ENCODE measurements at places on chromosomes 13 and 19.

DNA sequence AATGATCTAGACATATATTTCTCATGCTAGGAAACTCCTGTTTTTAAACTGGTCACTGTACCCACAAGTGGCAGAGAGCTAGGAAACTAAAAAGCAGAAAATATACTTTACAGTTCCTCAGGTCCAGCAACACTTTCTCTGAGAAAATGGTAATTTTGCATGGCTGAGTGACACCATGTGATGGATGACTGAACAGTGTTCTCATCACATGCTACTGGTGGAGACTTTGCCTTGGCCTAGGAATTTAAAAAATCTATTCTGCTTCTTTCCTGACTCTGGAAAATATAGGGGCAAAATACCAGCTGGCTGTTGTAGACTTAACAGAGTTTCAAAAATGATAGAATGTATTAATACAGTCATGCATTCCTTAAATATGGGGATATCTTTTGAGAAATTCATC is 50.0 kb downstream of the LATS2 start:
- no peak for DNase-seq

GRCh38 chr13:98473788-98474144 is 103.1 kb downstream of the STK24 start:
- DNase-seq = no peak

DNA sequence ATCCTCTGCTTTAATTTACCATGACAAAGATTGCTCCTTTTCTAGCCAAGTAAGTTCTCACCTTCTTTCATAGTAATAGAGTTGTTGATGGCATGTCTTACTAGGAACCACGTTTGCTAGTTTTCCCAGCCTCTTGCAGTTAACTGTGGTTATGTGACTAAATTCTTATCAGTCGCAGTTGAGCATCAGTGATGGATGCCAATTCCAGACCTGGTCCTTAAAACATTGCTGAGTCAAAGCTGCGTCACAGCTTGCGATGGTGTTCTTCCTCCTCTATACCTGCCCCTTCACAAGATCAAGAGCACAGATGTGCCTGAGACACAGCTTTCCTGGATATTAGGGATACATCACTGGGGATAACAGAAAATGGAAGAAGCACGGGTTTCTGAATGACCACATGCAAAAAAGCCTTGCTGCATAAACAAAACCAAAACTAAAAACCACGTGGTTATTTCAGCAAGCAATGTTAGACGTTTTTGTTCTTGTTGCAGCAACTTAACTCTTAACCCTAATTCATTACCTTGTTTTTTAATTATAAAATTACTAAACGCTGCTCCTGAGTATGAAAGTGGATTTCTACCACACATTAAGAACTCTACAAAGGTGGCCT is 97.6 kb upstream of the DACH1 start:
- no peak for DNase-seq

DNA sequence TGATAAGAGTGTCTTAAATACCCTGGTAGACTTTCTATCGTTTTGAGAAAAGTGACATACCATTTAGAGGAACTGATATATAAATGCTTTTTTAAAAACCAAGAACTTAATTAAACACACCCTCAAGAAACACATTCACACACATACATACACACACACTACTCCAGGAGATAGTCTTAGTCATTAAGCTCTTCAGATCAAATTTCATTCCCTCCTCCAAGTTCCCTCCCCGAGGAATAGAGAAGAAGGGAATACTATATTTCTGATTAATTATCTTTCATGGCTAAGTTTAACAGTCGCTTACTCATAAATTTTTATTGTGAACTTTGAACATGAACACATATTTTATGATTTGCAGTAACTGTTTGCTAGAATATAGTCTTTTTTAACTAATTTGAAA is 1109.5 kb downstream of the SLITRK1 start:
- DNase-seq = no peak

DNA sequence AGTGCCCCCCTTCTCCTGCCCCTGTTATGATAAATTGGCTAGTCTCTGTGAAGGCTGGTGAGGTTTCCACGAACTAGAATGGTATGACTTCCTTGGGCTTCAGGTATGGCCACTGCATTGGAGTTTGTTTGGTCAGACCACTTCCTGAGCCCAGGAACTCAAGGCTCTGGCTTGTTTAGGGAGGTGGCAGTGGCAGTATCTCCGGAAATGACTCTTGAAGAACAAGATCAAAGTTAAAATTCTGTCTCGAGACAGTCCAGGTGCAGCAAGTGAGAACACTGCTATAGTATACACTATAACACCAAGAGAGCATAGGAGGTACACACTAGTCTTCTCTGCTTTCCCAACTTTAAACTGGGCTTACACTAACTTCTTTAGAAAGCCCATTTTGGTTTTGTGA is 309.1 kb downstream of the KLF12 start:
- DNase-seq = no peak

DNA sequence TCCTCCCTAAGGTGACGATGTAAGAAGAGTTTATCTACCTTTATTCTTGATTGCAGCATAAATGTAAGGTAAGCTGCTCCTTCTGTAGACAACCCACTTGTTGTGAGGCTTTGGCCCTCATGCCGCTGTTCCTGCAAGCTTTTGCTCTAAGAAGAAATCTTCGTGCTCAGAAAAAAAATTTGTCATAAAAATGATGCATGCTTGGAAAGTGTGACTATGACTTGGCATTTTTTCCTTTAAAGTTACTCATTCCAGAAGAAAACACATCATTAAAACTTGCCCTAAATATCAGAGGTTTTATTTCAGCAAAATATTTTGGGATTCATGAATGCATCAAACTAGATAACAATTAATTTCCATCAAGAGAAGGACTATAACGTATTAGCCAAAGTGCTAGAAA is 39.8 kb downstream of the KCTD12 start:
- DNase-seq = no peak

DNA sequence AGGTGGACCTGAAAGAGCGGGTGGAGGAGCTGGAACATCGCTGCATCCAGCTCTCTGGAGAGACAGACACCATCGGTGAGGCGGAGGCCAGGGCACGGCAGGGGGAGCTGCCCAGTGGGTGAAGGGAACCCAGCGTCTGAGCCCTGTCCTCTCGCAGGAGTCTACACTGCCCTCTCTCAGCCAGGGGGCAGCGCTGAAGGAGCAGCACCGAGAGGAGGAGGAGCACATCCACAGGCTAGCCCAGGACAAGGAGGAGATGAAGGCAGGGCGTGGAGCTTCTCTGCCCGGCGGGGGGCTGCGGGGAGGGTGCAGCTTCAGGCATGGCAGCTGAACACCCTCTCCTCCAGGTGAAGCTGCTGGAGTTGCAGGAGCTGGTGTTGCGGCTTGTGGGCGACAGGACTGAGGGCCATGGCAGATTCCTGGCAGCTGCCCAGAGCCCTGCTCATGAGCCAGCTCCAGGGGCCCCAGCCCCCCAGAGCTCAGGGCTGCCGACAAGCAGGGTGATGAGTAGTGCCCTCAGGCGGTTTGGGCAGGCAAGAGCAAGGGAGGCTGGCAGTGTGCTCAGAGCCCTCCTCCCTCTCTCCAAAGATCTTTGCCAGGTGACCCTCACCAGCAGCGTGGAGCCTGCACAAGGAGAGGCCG is 31.4 kb upstream of the ZNF492 start:
- no peak for DNase-seq
